ENCODE measurements at places on chromosomes 5 and 9.
A peak's percentile ranks its signal among the peaks of the same experiment; 100 is the strongest.

- DNase-seq = no peak
Observed at GRCh38 chr5:76473661-76474060, 70.6 kb downstream of the IQGAP2 start.

DNA sequence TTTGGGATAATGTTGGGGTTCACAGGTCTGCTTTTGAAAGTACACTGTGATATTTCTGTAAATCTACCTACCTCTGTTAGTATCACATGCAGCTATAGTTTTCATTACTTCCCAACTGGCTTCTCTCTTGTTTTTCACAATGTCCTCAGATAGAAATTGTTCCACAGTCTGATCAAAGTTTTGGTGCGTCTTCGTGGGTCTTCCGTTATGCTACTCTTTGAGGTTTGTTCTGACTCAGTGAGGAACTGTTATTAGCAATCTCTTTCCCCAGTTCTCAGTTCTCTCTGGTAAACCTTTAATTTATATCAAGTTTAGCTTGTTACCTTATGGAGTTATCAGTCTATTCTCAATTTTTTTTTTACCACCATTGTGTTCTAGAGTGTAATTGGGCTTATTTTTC, 2061.2 kb upstream of the CDH9 start:
- no peak for DNase-seq

GRCh38 chr5:131495536-131496399, 139.3 kb downstream of the RAPGEF6 start:
- DNase-seq = no peak

DNA sequence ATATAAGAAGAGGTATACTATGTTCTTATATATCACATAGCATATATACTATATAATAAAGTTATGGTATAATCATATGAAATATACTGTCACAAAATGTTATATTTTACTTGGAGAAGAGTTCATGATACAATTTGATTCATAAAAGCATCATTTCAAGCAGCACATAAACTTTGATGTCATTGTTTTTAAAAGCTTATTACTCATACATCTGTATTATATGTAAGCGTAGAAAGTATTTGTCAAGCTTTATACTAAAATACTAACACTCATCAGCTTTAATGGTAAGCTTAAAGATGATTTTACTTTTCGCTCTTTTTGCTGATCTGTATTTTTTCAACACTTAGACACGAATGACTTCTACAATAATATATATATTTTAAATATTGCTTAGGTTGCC, 34.0 kb upstream of the ZNF618 start:
- DNase-seq = no peak

DNA sequence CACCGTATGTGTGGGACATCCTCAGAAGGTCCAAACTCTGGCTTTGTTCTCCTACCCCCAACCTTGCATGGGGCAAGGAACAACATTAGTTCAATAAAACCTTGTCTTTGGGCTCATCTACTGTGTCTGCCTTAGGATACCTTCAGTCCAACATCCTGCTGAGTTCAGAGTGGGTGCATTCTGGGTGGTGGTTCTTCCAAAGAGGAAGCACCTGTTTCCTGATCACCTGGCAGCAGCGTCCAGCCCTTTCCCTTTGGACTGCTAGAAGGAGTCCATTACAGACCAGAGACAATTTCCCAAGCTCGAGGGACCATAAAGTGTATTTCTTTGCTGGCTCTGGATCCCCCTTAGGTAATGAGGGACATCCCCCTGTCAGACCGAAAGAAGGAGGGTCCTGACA, 154.1 kb downstream of the SEMA6A start:
- no peak for DNase-seq

GRCh38 chr5:175550055-175550805, 71.9 kb downstream of the SFXN1 start:
- no peak for DNase-seq

DNA sequence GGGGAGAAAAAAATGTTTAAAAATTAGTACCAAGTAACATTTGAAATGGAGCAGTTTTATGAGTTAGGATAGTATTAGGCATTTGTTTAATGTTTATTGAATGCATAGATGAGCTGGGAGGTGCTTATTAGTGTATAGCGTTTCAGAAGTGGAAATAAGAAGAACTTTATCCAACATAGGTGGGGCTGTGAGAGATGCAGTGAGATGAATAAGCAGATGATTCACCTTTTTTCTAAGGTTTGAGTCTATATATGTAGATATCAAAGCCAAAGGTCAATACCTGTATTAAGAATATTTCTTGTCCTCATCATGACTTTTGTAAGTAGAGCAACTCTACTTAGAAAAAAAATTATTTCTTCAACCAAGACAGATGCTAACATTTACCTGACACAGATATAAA, 54.6 kb upstream of the POU4F3 start:
- DNase-seq = peak; percentile 25

- no peak for DNase-seq
Observed at GRCh38 chr5:139795074-139796001, at the start of gene PSD2. PSD2 (plus strand) TSS chr5:139795808; CDS start chr5:139809441, 13,633 bp downstream.

DNA sequence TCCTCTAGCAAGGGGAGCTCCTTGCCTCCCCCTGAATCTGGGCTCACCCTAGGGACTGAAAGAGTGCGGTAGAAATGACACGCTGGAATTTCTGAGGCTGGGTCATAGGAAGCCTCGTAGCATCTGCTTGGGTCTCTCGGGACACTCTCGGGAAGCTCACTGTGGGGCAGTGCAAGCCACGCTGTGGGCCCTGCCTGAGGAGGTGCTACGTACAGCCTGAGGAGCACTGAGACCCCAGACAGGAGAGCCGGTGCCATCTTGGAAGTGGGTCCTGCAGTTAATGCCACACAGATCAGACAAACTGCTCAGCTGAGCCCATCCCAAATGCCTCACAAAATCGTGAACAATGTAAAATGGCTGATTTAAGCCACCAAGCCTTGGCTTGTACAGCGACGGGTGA, 1.8 kb downstream of the MRPL36 start:
- no peak for DNase-seq

GRCh38 chr9:98795970-98796363, 388 bp downstream of the ANKS6 start:
- no peak for DNase-seq

DNA sequence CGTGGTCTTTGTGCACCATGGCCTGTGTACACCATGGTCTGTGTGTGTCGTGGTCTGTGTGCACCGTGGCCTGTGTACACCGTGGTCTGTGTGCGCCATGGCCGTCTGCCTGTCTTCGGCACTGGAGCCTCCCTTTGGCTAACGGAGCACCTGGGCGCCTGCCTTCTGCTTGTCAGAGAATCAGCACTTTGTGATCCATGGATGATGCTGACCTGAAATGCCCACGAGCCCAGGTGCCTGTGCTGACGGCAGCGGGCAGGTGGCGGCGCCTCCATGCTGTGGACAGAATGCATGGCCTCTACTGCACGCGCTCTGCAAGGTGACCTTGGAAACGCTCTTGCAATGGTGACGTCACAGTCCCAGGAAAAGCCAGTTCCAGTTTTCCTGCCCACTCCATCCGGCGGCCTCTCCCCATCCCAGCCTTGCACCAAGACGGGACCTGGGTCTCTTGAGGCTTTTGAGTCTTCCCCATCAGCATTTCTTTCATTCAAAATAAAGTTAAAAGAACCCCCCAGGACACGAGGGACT, 14.6 kb downstream of the LCN9 start:
- DNase-seq = no peak

DNA sequence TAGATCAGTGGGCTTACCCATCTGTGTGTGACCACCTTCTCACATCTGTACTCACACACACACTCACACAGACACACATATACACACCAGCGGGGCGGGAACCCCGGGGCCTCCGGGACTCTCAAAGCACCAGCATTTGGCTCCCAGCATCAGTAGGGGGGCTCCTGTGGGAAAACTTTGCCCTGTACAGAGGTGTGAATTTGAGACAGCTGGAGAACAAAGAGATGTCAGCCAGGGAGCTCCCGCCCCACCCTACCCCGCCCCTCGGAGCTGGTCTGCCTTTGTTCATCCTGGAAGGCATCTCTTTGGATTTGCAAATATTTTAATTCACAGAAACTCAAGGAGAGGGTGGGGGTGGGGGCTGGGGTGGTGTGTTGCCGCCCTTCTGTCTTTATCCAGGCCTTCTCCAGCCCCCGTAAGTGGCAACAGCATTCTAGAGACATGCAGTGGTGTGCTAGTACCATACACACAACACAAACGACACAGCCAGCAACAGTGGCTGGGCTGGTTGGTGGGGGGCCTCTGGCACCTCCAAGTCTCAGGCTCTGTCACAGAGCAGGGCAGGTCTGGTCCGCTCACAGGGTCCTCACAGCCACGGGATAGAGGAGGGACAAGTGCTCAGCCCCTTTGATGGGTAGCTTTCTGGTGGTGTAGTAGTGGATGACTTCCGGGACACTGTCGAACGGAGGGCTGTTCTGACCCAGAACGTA, 15.5 kb upstream of the SLC25A51 start:
- DNase-seq = no peak

DNA sequence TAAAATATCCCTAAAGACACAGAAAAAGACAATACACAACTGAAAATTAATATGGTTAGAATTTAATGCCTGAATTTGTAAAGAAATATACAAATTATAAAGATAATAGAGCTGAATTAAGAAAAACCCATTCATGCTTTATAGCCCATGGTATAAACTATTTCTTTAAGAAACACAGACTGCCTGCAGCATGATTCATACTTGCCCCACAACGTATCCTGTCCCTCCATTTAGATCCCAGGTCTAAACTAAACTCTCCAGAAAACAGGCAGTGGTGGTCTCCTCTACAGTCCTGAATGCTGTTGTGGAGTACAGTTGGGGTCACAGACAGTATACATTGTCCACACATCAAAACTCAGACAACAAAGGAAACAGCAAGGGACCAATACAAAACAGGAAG, 24.8 kb downstream of the IL6ST start:
- peak; percentile 43 for DNase-seq

DNA sequence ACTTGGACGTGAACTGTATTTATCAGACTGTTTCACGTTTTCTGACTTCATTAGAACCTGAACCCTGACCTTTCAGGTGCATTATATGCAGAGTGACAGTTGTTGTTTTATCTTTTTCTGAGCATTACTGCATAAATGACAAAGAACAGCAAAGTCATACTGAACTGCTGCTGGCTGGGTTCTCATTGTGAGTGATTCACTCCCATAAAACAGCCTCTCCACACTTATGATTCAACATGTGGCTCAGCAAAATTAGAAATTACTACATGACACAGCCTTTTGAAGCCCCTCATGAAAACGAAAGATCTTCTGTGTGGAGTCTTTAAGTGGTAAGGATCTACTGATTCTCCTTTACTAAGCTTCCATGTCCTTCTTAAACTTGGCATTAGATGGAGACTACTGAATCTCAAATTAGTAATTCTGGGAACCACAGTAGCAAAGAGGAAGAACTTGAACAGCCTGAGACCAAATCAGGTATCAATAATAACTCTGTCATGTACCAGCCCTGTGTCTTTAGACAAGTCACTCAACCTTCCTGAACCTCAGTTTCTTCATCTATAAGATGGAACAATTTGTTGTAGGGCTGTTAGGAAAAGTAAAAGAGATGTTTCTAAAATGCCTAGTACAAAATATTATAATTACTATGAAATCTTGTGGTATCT, 172.3 kb upstream of the GNA14 start:
- peak; percentile 73 for DNase-seq

DNA sequence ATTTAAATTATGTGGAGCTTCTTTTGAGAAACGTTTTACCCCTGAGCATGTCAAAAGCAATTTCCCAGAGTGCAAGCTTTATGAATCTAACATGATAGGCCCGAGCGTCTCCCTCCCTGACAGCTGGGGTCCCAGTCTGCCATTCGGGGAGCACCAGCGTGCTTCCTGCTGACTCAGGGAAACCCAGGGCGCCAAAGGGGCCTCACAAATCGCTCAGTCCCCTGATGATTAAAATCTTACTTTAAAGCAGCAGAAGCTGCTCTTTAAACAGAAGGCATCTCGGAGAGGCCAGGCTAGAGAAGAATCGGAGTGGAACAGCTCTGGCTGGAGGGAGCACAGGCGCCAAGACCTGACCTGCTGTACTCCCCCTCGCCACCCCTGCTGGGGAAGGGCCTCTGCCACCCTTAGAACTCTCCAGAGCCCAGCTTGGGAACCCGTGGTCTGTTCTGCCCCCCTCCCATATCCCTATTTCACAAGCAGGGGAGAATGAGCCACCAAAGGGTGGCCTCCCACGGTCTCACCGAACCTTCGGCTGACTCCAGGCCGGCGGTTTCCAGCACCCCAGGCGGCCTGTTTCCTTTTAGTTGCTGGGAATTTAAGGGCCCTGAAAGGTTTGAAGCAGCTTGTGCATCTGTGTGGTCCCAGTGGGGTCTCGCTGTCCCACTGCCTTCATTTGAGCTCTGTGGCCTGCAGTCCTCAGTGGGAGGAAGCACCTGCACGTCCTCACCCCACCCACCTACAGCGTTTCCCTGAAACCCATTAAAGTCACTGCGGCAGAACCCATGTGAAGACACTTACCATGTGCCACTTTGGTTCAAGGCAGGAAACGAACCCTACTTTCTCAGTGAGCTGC, 147.6 kb downstream of the COL23A1 start:
- no peak for DNase-seq

GRCh38 chr5:9037048-9037447, 508.8 kb downstream of the SEMA5A start:
- DNase-seq = no peak

DNA sequence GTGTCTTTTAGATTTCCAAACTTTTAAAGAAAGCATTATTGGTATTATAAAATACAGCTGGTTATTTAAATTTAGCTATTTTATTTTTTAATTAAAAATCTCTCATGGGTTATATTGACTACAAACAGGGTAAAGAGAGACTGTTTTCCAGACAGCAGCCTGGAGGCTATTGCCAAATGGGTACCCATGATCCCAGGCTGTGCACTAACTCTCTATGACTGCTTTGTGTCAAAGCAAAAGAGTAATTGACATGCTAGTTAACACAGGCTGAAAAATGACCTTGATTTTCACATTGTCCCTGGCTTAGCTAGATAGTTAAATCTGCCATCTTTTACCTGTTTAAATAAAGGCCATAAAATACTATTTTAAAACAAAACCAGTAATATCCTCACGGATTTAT, 589.7 kb downstream of the ANXA1 start:
- DNase-seq = no peak

GRCh38 chr9:130794923-130795495, 40.0 kb upstream of the ABL1 start:
- DNase-seq = no peak

DNA sequence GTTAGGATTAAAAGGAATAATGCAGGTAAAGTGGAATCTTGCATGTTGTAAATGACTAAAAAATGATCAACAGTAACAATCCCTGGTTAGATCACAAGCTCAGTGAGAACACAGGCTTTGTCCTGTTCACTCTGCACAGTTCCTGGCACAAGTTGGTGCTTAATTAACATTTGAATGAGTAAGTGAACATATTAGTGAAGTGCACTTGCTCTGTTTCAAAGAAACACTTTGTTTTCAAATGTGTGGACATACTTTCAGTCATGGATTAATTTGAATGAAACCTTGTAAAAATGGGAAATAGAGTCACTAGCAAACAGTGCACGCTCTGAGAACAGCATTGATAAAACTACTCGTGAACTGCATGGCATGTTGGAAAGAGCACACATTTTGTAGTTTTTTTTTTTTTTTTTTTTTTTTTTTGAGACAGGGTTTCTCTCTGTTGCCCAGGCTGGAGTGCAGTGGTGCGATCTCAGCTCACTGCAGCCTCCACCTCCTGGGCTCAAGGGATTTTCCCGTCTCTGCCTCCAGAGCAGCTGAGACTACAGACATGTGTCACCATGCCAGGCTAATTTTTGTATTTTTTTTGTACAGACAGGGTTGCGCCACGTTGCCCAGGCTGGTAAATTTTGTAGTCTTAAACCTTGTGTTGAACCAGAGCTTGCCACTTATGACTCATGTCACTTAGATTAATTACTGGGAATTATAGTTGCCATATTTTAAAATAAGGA, 159.9 kb downstream of the LURAP1L start:
- no peak for DNase-seq

- DNase-seq = no peak
Observed at GRCh38 chr5:73612799-73613198, 13.2 kb upstream of the ARHGEF28 start.

All from fibroblast of upper back skin (primary cell).